ENCODE measurements at places on chromosomes 1 and 21. TPM values are rescaled to one million over a fixed set of nuclear protein-coding genes. Genes with fewer than 3 reads are reported as not detected.
A peak's percentile ranks its signal among the peaks of the same experiment; 100 is the strongest.

GRCh38 chr1:15937146-15937545 lies 38.8 kb downstream of the ZBTB17 start:
- no peak for DNase-seq

- DNase-seq, result no peak
Measured at GRCh38 chr1:214282630-214283242, 1.8 kb downstream of the SMYD2 start.

DNA sequence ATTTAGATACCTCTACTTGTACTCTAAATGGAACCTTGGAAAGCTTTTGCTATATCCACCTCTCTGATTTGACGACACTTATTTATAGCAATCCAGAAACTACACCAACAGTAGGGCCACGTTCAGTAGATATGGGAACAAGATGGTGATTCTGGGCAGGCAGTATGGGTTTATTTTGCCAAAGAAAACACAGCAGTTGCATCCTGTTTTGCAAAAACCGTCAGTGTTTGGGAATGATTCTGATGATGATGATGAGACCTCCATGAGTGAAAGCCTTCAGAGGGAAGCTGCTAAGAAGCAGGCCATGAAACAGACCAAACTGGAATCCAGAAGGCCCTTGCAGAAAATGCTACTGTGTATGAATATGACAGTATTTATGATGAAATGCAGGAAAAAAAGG lies 41.5 kb upstream of the NEXN start:
- DNase-seq, result no peak

GRCh38 chr1:37315371-37315846 lies 159.0 kb upstream of the ZC3H12A start:
- no peak for DNase-seq

DNA sequence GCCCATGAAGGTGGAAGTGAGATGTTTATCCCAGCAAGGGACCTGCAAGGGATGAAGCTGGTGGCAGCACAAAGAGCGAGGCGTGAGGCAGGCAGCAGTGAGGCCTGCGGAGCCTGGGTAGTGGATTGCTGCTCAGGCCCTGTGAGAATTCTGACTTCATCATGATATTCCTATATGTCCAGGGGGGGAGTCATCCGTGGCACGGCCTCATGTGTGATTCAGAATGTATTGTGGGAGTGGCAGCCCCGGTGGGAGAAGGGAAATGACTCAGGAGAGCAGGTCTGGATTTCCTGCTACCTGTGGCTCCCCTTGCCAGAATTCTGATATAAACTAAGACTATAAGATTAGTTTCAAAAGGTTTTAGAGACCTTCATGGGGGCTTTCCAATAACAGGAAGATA lies 240.9 kb downstream of the CAMTA1 start:
- no peak for DNase-seq

- peak; percentile 55 for DNase-seq
Measured at GRCh38 chr1:198686069-198686728, 47.4 kb downstream of the PTPRC start.

DNA sequence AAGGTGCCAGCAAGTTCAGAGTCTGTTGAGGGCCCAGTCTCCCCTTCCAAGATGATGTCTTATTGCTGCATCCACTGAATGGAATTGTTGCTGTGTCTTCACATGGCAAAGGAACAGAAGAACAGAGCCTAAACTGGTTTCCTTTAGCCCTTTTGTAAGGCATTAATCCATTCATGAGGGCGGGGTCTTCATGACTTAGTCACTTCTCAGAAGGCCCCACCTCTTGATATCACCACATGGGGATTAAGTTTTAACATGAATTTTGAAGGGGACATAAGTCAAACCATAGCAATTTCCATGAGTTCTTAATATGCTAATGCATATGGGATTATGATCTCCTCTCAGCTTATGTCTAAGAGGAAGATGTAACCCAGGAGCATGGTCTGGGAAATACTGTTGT lies 182.9 kb downstream of the LRRC7 start:
- no peak for DNase-seq

GRCh38 chr1:91120936-91121335 lies 99.1 kb upstream of the ZNF644 start:
- DNase-seq, result no peak

- DNase-seq, result no peak
Measured at GRCh38 chr21:45875881-45876280, 105.7 kb upstream of the COL6A1 start.

DNA sequence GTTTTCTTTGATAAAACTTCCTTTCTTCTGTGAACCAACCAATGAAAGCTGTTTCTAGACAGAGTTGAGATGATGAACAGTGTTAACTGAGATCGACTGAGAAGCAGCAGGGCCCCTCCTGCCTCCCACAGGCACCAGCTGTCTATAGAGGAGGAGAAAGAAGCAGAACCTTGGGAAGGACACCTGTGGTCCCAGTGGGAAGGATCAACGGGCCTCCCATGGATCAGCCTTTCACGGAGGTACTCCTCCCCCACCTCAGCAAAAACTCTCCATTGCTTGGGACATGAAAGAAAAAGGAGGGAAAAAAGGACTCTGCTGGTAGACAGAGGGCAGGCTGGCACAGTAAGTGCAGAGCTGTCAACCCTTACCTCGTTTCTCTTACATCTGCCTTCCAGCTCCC lies 40.5 kb downstream of the PLPPR5 start:
- no peak for DNase-seq

DNA sequence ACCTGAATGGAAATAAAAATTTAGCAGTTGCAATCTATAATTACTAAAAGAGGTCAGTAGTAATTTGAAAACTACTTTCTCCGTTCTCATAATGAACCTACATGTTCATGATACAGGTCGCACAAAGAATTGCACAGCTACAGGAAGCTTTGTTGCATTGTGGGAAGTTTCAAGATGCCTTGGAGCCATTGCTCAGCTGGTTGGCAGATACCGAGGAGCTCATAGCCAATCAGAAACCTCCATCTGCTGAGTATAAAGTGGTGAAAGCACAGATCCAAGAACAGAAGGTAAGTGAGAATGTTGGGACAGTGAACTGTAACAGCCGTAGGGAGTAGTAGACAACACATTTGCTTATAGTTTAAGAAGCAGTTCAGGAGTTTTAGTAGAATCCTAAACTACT lies 68.8 kb upstream of the BMP8A start:
- no peak for DNase-seq

- DNase-seq, result no peak
Measured at GRCh38 chr1:12514590-12514989, 103.4 kb downstream of the DHRS3 start.

CLDN17 gene
- not detected for total RNA-seq

NCDN gene
- total RNA-seq, result 30.1 TPM

LEFTY1 gene
- total RNA-seq, result 1.0 TPM

PLCH2 gene
- total RNA-seq, result 1.4 TPM
